ENCODE measurements at places on chromosomes 6 and 20.

- no peak for DNase-seq
Observed at GRCh38 chr6:167860550-167861226, 34.0 kb downstream of the AFDN start.

DNA sequence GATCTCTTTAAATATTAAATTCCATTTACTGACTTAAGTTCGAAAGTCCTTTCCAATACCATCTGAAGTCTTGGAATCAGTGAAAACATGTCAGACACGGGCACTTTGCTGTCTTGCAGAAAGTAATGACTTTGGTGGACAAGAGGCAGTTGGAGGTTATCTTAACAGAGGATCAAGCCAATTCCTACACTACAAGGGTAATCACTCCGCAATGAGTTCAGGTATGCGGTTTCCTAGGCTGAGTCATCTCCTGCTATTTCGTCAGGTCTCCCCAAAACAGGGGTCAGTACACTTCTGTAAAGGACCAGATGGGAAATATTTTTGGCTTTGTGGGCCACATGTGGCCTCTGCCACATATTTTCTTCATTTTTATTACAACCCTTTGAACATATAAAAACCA, 656.6 kb downstream of the KIF16B start:
- no peak for DNase-seq

DNA sequence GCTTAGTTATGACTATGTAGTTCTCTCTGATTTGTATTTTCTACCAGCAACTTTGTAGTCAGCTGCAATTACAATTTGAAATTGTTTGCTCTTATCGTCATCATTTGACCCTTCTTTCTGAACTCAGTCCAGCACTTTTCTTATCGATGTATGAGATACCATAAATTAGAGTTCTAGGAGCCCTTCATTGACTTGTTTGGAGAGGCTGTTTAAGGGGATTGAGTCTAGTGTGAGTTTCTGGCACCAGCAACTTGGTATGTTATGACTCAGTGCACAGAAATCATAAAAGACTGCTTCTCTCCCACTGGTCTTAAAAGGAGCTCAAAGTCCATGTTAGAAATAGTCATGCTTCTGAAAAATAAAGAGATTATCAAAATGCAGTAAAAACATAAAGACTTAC, 190.3 kb downstream of the TENT5A start:
- DNase-seq: no peak

GRCh38 chr6:142697922-142698321, 247.1 kb downstream of the HIVEP2 start:
- DNase-seq: no peak

- DNase-seq: no peak
Observed at GRCh38 chr6:45327956-45328522, at the start of gene RUNX2. Gene RUNX2, plus strand, starts transcription at chr6:45328330. Its CDS starts 397 bp downstream, at chr6:45328727.

- DNase-seq: no peak
Observed at GRCh38 chr6:6851059-6851948, 256.5 kb upstream of the RREB1 start.

DNA sequence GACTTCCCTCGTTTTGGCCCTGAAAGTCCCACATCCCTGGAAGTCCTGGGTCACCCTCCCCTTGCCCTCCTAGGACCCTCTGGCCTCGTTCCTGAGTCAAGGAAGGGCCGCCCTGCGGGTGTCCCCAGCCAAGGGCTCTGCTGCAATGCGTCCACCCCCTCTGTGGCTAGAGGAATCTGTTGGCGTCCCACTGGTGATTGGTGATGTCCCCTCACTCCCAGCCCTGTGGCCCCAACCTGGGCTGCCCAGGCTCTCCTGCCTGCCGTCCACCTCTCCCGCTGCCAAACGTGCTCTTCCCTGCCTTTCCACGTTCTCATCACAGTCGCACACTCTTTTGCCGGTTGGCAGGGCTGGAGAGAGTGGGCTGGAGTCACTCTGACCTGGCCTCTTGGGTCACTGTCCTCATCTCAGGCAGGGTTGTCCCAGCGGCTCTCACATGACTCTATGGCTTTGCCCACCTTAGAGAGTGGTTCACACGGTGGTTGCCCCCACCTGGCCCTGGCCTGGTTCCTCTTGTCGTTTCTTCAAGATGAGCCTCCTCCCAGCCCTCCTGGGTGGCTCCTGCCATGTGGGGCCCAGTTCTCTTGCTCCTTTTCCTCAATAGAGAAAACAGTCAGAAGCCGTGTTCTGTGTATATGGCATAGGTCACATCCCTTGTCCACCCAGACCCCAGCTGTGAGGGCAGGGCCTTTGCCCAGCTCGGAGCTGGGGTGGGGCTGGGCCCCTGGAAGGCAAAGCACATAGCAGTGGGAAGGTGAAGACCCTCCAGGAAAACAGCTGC, 100.9 kb downstream of the TMEM242 start:
- no peak for DNase-seq

DNA sequence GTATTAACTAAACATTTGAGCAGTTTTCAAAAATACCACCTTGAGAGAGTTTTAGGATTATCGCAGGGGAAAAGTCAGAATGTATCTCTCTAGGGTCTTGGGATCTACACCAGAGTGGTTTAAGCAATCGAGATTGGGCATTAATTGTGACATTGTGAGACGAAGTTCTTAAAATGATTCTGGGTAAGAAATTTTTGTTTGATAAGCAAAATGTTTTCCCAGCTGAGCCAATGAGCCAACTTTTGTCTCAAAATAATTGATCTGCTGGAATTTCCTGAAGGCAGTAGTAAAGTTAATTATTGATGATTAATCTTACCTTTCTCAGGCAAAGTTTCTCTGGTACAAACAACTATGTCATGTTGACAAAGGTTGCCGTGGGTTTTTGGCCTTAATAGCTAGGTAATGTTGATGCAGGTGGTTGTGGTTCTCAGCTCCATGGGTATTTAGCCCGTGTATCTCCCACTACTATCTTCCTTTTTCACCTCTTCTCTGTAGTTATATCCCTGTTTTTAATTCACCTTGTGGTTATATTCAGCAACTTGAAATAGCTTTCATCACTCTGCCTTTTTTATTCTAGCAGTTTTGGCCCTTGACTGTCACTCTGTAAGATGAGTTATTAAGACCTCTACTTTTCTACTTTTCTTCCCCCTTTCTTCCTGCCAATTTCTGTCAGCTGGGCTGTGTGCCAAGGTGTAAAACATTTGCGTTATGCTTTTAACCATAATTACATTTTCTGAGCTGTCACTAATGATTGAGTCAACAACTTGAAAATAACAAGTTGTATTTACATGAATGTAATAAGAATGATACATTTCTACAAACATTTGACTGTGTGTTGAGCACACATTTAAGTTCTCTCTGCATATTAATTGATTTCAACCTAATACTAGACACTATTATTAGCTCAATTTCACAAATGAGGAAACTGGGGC, 368.3 kb upstream of the BTBD3 start:
- DNase-seq: no peak

DNA sequence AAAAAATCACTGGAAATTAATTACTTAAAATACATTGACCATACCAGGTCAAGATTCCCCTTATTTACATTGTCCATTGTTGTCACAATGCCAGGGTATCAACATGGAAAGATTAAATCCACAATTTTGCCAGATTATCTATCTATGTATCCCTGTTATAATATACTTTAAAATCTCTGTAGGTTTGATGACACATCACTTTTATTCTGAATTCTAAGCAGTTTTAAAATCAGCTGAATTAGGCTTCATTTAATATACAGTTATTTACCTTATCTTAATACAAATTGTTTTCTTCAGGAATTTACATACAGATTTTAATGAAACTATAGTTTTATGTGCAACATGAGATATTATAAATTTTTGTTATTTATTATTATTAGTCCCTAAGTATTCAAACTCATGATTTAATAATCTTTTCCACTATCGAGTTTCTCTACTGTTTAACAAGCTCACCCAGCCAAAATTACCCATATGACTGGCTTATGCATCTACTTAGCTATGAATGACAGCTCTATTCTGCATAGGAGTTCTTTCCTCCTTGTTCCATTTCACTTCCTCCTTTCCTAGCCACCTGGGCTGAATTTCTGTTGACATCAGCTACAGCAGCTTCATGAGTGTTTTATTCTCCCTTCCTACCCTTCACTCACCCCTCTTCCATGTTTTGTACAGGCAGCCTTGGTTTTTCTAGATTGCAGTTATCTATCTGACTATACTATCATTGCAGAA, 654.2 kb upstream of the MAP3K7 start:
- DNase-seq: no peak

GRCh38 chr6:31663961-31664789, 622 bp downstream of the GPANK1 start:
- DNase-seq: peak; percentile 65

DNA sequence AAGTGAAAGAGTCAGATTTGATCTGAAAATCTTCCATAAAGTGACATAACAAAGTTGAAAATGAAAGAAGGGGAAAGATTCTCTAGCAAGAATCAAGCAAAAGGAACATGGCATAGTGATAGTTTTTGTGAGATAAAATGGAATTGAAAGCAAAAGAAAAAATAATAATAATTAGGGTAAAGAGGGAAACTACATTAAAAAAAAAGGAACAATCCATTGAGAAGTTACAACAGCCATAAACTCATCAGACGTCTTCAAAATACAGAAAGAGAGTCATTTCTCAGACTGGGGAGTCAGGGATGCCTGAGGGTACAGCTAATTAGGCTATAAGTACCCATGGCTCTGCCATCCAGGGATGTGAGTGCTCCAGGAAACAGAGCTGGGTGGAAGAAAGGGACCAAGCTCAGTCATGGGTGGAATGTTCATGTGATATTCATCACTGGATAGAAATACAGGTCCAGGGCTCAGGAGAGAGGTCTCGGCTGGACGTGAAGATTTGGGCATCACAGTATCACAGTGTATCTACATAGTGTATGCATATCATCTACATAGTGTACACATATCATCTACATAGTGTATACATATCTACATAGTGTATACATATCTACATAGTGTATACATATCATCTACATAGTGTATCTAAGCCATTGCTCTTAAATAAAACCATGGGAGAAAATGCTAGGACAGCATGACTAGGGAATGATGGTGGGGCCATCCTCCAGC, 29.4 kb downstream of the DUSP22 start:
- DNase-seq: no peak

GRCh38 chr6:23228439-23229024, 659.2 kb downstream of the HDGFL1 start:
- DNase-seq: no peak

DNA sequence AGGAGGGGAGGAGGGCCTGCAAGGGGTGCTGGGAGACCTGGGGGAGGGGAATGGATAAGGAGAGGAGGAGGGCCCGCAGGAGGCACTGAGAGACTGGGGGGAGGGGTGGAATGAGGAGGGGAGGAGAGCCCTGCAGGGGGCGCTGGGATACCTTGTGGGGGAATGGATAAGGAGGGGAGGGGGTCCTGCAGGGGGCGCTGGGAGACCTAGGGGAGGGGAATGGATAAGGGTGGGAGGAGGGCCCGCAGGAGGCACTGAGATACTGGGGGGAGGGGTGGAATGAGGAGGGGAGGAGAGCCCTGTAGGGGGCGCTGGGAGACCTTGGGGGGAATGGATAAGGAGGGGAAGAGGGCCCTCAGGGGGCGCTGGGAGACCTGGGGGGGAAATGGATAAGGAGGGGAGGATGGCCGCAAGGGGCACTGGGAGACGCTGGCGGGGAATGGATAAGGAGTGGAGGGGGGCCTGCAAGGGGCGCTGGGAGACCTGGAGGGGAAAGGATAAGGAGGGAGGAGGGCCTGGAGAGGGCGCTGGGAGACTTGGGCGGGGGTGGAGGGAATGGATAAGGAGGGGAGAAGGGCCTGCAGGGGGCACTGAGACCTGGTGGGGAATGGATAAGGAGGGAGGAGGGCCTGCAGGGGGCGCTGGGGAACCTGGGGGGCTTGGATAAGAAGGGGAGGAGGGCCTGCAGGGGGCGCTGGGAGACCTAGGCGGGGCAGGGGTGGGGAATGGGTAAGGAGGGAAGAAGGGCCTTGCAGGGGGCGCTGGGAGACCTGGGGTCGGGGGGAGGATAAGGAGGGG, 1.3 kb upstream of the CTCFL start:
- peak; percentile 78 for DNase-seq

GRCh38 chr6:8177721-8178120, 75.4 kb upstream of the EEF1E1 start:
- no peak for DNase-seq

- no peak for DNase-seq
Observed at GRCh38 chr6:15588971-15589634, 73.7 kb downstream of the DTNBP1 start.

DNA sequence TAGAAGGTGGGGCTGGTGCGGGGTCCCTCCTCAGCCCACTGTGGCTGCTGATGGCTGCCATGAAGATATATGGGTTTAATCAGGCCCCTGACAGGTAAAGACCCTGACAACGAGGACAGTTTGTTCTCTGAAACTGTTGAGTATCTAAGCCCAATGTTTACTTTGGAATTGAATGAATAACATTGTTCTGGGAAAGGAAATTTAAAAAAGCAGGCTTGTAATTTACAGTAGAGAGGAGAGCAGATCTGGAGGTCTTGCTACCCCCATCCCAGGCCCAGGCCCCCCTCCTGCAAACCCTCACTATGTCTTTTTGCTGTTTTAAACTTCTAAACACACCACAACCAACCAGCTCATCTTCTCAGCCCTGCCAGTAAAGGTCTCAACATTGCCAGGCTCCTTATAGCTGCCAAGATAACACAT, 171.3 kb downstream of the CDC5L start:
- no peak for DNase-seq

- no peak for DNase-seq
Observed at GRCh38 chr20:20210327-20210726, 157.6 kb upstream of the INSM1 start.

DNA sequence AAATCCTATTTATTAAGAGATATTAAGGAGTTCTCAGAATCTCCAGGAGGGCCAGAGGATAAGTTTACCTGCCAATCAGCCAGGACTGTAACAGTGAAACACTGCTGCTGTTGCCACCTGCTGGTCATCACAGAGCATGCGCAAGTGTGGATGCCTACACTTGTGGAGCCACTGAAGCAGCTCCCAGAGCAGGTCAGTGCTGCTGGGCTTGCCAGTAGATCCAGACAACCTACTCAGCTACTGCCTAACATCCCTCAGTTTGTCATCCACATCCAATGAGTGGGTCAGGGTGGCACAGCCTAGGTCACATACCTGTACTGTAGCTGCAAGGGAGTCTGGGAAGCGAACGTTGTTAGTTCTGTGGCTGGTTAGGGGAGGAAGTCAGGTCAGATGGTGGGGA, 18.3 kb upstream of the NHSL1 start:
- peak; percentile 14 for DNase-seq

DNA sequence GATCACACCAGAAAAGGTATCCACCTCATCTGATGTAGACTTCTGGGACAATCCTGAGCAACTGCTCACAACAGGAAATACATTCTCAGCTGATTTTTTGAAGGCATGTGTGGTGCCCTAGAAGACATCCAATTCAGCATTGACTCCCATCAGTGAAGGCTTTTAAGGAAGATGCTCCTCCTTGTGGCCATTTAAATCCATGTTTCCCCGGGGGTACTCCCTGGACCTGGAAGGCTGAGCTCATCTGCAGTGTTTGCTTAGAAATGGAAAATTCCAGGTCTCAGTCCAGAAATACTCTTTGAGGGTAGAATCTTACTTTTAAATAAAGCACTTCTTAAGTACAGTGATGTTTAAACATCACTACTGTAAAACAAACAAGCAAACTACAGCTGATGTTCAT, 195.5 kb upstream of the PDE10A start:
- DNase-seq: peak; percentile 65

Data from H7 (cell line).